ENCODE measurements at places on chromosomes 4 and X. TPM values are rescaled to one million over a fixed set of nuclear protein-coding genes. Genes with fewer than 3 reads are reported as not detected.

- no peak overlapping the region for H3K4me3 ChIP-seq
- H3K27me3 ChIP-seq = no peaks in the 10 kb centered on the region
- no peak overlapping the region for H3K27ac ChIP-seq
- no peak for DNase-seq
- H3K4me1 ChIP-seq = no peaks in the 10 kb centered on the region
- no peaks in the 10 kb centered on the region for H3K36me3 ChIP-seq
Measured at GRCh38 chr4:7819446-7819845, 120.2 kb downstream of the AFAP1 start.

GRCh38 chr4:24800325-24800895 lies 5.0 kb downstream of the SOD3 start:
- H3K27ac ChIP-seq = no peak overlapping the region
- H3K36me3 ChIP-seq = no peaks in the 10 kb centered on the region
- no peak for DNase-seq

- H3K27ac ChIP-seq = no peak overlapping the region
- no peak overlapping the region for H3K4me3 ChIP-seq
- DNase-seq = no peak
- H3K36me3 ChIP-seq = no peaks in the 10 kb centered on the region
- H3K4me1 ChIP-seq = no peaks in the 10 kb centered on the region
Measured at GRCh38 chrX:41322821-41323603, 10.9 kb upstream of the DDX3X start.

GRCh38 chrX:136623396-136623795 lies 24.6 kb upstream of the CD40LG start:
- no peak overlapping the region for H3K4me3 ChIP-seq
- no peaks in the 10 kb centered on the region for H3K4me1 ChIP-seq
- H3K36me3 ChIP-seq = no peaks in the 10 kb centered on the region
- peaks cover 8% of the 10 kb centered on the region for H3K27me3 ChIP-seq
- no peak overlapping the region for H3K27ac ChIP-seq

- H3K27me3 ChIP-seq = peaks cover 3% of the 10 kb centered on the region
- no peak overlapping the region for H3K27ac ChIP-seq
- no peak overlapping the region for H3K4me3 ChIP-seq
- H3K4me1 ChIP-seq = no peaks in the 10 kb centered on the region
- no peaks in the 10 kb centered on the region for H3K36me3 ChIP-seq
- DNase-seq = no peak
Measured at GRCh38 chr4:32488690-32489089, 1768.5 kb downstream of the PCDH7 start.

DNA sequence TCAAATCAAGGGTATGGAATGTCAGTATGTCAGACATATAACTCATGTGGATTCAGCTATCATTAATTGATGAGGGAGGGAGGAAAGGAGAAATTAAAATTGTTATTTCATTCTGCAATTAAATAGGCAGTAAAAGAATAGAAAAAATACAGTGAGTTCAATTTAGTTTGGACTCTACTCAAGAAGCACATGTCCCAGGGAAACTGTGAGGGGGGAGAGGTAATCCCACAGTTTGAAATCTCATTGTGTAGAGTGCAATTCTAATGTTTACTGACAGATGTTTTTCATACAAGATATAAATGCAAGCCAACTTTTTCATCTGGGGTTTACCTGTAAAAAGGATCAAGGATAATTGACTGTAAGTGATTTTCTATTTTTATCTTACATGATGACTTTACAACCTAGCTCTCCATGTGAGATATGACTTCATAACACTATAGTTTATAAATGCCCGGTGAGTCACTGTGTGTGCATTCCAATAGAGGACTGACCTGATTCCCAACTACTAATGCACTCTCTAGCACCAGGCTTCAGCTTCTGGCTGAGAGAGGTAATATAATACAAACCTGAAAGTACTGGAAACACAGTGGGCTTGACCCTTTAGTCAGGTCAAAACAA lies 35.2 kb upstream of the SCD5 start:
- no peaks in the 10 kb centered on the region for H3K4me1 ChIP-seq
- H3K36me3 ChIP-seq = peaks cover 33% of the 10 kb centered on the region
- no peaks in the 10 kb centered on the region for H3K27me3 ChIP-seq
- H3K4me3 ChIP-seq = no peak overlapping the region
- no peak overlapping the region for H3K27ac ChIP-seq
- DNase-seq = no peak

DNA sequence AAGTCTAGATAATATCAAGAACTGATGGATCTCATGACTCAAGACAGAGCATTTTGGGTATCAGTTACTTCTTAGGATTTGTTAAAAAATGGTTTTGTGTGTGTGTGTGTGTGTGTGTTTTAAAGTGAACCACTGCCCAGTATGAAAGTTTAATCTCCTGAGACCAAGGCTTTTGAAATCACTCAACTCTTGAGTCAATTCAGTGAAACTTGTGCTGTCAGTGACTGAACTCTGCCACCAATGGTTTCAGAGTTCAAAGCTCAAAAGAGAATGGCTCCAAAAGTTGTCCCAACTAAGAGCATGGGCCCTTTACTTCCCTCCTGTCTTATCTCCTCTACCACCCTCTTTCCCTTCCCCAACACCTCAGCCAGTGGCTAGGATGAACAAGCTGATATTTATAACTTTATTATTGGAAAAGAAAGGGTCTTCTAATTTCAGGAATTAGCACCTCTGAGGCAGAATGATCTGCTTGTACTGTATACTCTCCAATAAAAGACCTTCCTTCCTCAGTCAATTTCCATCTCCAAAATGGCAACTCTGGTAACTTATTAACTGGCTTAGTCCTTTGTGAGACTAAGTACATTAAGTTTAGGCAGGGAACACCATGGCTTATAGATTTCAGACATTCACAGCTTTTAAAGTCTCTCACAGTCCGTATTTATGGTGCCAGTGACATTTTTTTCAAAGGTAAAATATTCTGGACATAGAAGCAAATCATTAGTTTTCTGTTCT lies 152.2 kb downstream of the REPS2 start:
- H3K27ac ChIP-seq = no peak overlapping the region
- H3K27me3 ChIP-seq = no peaks in the 10 kb centered on the region
- no peaks in the 10 kb centered on the region for H3K36me3 ChIP-seq
- no peak overlapping the region for H3K4me3 ChIP-seq
- no peak for DNase-seq
- H3K4me1 ChIP-seq = no peaks in the 10 kb centered on the region

GRCh38 chrX:82196866-82197265 lies 995.0 kb downstream of the SH3BGRL start:
- no peaks in the 10 kb centered on the region for H3K4me1 ChIP-seq
- H3K4me3 ChIP-seq = no peak overlapping the region
- H3K27me3 ChIP-seq = no peaks in the 10 kb centered on the region
- no peak for DNase-seq

- no peak overlapping the region for H3K4me3 ChIP-seq
- H3K4me1 ChIP-seq = no peaks in the 10 kb centered on the region
- no peaks in the 10 kb centered on the region for H3K27me3 ChIP-seq
Measured at GRCh38 chr4:126572264-126572663, 1060.5 kb upstream of the INTU start.

DNA sequence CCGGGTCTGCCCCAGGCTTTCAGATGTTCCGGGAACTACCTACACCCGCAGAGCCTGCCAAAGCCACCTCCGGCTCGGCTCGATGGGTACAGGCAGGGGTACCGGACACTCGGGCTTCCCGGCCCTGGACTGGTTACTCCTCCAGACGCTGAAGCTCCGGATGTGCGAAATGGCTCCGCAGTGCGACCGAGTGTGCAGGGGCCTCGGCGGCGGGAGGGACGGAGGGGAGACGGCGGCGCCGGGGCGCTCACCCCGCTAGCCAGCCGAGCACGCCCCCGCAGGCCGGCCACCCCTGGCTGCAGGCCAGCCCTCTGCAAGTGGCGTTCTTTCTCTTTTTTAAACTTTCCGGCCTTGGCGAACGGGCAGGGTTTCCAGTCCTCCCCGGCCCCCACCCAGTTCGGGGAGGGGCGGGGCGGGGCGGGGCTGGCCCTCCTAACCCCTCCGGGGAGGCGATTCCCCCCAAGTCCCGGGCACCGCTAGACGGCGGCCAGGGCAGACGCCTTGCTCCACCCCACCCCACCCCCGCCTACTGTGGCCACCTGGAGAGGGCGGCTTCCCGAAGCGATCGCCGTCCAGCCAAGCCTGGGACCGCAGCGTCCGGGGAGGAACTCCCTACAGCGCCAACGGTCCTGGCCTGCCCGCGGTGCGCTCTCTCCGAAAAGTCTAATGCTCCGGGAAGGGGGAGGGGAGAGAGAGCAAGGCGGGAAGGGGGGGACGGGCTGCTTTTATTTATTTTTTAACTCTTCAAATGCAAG lies 7.5 kb downstream of the BCOR start:
- H3K27ac ChIP-seq = peak overlapping the region; percentile 8
- H3K4me1 ChIP-seq = no peaks in the 10 kb centered on the region
- peak overlapping the region; percentile 2 for H3K4me3 ChIP-seq
- no peaks in the 10 kb centered on the region for H3K27me3 ChIP-seq

- H3K27me3 ChIP-seq = no peaks in the 10 kb centered on the region
- no peak overlapping the region for H3K4me3 ChIP-seq
- no peaks in the 10 kb centered on the region for H3K4me1 ChIP-seq
- no peak for DNase-seq
- no peak overlapping the region for H3K27ac ChIP-seq
Measured at GRCh38 chr4:153745651-153746050, 14.2 kb downstream of the RNF175 start.

GRCh38 chr4:76233967-76234678 lies 17.4 kb upstream of the FAM47E start:
- H3K27ac ChIP-seq = no peak overlapping the region
- no peaks in the 10 kb centered on the region for H3K36me3 ChIP-seq
- H3K4me1 ChIP-seq = peaks cover 26% of the 10 kb centered on the region
- DNase-seq = no peak

- H3K4me3 ChIP-seq = no peak overlapping the region
- DNase-seq = no peak
- H3K27ac ChIP-seq = peak overlapping the region; percentile 35
- H3K27me3 ChIP-seq = no peaks in the 10 kb centered on the region
Measured at GRCh38 chr4:185576962-185577950, 41.9 kb upstream of the PDLIM3 start.

The CXCL11 gene
- total RNA-seq = 0.55 TPM

The PGAM4 gene
- total RNA-seq = not detected

The PTPN13 gene
- total RNA-seq = 9.1 TPM

The NOX1 gene
- not detected for total RNA-seq

The LRIT3 gene
- 0.14 TPM for total RNA-seq

Data from pancreas (tissue), 10 donors.